ENCODE measurements at places on chromosomes 3 and 15.
A peak's percentile ranks its signal among the peaks of the same experiment; 100 is the strongest.

GRCh38 chr3:78908236-78908635, 859.6 kb downstream of the ROBO1 start:
- no peak for DNase-seq

GRCh38 chr3:15557511-15557946, 36.0 kb upstream of the COLQ start:
- peak; percentile 85 for DNase-seq

DNA sequence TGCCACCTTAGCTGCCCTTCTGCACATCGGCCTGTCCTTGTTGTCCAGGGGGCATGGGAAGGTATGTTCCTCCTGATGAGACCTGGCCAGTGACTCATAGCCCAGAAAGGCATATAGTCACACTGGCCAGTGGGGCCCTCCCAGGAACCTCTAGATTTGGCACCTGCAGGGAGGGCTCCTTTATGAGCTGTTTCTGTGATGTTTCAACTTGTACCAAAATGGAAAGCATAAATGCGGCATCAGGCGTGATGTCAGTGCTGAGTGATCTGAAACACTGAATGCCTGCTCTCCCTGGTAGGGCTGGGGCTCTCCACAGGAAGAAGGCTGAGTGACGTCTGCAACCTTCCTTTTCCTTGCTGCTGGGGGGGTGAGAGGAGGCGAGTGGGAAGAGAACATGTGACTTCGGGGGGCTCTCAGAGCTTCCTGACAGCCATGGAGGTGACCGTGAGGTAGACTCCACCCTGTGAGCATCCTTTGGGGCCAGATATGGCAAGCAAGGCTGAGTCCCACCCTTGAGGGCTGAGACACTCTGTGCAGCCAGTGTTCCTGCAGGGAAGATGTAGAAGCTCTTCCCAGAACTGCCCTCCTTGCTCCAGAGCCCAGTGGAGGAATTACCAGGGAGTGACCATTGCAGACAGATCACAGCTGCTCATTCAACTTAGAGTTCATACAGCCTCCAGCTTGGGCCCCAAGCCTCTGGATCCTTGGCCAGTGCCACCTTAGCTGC, 37.1 kb upstream of the APEH start:
- no peak for DNase-seq

DNA sequence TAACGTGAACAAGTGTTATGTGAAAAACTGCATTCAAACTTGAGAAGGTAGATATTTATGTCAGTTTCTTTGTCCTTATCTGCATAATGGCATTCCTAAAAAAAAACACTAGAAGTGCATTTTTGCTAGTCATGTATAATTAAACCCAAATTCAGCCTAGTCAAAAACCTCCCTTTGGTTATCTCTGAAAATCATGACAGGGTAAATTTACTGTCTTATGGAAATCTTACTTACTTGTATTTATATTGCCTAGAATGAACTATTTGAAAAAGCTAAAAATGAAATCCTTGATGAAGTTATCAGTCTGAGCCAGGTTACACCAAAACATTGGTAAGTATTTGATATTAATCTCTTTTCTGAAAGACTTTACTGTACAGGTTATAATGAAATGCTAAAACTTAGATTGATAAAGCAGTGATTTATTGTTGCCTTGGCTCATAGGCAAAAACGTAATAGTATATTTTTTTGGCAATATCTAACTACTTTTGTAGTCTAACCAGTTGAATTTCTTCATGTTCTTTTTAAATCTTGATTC, 55.6 kb downstream of the OPA1 start:
- DNase-seq, result no peak

- DNase-seq, result no peak
Observed at GRCh38 chr15:49301562-49301961, 121.5 kb upstream of the FGF7 start.

GRCh38 chr15:76512971-76513370, 176.4 kb downstream of the ISL2 start:
- no peak for DNase-seq

DNA sequence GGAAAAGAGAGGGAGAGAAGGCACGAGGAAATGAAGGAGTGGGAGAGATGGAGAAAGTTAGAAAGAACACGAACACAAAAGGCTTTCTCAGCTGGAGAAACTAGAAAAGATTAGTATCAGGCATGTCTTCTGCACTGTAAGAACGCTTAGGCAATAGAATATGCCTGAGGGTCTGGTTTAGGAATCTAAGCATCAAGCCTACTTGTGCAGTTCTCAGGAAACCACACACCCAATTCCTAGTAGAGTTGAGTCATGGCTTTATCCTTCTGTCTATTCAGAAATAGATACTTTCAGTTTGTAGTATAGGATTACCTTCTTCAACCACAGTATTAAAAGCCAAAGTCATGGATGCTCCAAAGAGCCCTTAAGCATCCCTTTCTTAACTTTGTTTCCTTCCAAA, 969.4 kb downstream of the NTRK3 start:
- no peak for DNase-seq

GRCh38 chr15:100454148-100454547, 74.6 kb downstream of the CERS3 start:
- no peak for DNase-seq

- peak; percentile 51 for DNase-seq
Observed at GRCh38 chr15:39756806-39757522, 25.7 kb downstream of the FSIP1 start.

DNA sequence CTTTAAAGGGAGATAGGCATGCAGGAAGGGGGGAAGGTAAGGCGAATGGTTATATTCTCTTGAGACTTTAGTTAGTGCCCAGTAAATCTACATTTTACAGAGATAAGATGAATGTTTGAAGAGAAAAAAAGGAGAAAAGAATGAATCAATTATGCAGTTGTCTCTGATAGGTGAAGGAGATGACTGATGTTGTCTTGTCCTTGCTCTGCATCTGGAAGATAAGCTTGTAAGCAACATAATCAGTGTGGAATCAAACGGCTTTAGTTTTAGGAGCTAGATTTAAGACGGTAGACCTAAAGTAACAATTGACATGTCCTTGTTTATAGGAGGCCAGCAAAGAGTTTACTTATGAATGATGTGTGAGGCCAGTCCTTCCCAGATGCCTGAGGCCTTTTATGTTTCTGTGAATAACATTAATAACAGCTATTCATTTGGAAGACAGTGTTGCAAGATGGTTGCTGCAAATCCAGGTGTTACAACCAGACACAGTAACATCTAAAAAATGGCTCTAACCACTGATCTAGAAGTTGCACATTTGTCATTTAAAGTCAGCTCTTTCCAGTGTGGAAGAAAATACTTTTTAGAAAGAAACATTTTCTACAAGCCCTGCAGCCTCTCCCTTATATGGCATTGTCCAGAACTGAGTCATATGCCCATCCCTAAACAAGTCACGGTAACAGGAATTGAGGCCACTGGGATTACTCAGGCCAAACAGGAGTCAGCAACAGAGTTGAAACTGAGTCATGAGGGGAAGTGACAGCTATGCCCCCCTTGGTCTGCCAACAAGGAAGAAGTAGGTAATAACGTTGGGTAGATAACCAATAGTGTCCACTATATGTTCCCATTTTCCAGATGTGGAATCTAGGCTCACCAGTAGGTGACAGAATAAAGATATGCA, 77.5 kb upstream of the FBN1 start:
- DNase-seq, result no peak

DNA sequence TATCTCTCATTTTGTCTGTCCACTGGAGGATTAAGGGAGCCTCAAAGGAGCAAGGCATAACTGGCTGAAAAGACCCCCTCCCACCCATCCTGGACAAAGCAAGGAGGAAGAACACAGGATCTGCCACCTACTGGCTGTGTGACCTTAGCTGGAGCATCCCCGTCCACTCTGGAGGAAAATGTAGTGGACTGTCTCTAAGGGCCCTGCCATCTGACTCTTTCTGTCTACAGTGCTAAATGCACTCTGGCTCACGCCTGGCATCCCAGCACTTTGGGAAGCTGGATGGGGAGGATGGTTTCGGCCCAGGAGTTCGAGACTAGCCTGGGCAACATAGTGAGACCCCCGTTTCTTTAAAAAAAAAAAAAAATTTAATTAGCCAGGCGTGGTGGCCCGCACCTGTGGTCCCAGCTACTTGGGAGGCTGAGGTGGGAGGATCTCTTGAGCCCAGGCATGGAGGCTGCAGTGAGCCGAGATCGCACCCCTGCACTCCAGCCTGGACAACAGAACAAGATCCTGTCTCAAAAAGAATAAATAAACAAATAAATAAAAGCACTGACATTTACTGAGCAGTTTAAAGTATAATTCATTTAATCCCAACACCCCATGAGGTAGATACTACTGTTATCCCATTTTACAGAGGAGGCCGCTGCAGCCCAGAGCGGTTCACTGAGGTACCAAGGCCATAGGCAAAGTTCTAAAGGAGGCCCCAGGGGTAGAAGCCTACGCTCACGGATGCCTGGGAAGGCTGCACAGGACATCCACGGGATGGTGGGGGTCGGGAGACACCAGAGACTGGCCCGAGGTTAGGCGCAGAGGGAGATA, 1.1 kb downstream of the TBC1D2B start:
- DNase-seq, result no peak

DNA sequence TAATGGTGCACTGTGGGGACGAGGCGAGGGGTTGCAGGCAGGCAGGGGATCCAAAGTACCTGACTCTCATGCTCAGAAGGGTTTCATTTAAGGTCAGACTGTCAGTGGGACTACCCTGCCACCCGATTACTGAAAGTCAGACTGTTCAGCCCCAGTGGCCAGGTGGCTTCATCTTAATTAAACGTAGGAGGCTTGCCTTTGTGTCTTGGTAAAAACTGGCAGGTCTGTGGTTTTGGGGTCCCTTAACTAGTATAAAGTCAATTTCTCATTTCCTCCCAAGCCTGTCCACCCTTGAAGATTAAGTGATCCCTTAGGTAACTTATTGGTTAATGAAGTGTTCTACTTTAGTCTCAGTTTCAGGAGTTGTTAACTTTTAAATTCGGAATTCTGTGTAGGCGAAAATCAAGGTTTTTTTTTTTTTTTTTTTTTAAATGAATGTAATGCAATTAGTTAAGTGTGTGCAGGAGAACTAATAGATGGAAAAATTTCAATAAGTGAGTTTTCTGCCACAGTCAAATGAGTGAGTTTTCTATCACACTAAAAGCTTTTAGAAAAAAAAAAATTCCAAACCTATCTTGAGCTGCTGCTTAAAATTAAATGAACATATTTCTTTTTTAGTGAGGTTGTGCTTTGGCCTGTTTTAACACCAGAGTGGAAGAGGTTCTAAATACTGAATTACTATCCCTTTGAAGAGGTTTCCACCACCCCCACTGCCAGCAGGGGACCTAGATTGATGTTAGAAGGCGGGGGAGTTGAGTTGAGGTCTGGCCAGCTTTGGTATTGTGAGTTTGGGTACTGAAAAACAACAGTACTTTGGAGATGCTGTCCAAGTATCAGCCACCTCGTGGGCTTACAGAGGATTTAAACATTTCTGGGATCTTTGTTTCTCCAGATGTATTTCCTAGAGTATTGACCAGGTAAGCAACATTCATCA, 15.2 kb downstream of the ITPR1 start:
- DNase-seq, result no peak

DNA sequence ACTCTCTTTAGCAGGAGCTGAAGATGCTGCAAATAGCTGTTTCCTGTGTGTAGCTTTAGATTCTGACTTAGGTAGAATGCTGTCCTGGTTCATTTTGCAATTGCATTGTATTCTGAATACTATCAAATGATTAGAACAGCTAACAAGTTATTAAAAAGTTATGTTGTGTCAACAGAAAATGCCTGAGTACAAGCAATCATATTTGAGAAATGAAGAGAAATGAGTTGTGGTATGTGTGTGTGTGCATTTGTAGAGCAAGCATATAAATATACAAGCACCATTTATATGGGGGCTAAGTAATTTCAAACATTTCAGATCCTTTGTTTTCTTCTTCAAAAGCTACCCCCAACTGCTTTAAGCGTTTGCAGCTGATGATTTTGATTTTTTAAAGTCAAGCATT, 7.8 kb downstream of the ZIC1 start:
- no peak for DNase-seq

DNA sequence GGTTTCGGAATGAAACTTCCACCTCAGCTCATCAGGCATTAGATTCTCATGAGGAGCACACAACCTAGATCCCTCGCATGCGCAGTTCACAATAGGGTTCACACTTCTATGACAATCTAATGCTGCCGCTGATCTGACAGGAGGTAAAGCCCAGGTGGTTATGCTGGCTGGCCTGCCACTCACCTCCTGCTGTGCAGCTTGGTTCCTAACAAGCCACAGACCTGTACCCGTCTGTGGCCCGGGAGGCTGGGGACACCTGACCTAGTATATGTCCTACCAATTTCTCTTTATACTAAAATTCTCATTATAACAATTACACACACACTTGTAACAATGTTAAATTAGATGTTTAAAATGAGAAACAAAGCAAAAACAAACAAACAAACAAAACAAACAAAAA, 172.2 kb downstream of the SLC9A9 start:
- no peak for DNase-seq

- no peak for DNase-seq
Observed at GRCh38 chr15:65395567-65396202, 17.9 kb upstream of the IGDCC3 start.

GRCh38 chr3:161372321-161373260, 1.3 kb upstream of the SPTSSB start:
- DNase-seq, result no peak

DNA sequence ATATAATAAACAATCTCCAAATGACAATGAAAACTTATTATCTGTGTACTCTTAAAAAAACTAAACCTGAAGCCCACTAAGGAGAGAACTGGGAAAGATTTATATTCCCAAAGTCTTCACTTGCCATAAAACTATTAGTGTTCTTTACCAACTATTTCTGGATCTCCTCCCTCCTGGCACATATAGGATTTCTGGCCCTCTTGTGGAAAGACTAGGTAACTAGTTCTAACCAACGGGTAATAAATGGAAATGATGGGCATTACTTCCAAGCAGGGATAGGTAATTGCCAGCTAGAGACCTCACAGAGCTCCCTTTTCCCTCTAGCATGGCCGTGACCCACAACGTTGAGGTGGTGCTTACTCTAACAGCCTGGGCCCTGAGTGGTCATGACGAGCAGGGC, 110.1 kb downstream of the DNAH12 start:
- no peak for DNase-seq

DNA sequence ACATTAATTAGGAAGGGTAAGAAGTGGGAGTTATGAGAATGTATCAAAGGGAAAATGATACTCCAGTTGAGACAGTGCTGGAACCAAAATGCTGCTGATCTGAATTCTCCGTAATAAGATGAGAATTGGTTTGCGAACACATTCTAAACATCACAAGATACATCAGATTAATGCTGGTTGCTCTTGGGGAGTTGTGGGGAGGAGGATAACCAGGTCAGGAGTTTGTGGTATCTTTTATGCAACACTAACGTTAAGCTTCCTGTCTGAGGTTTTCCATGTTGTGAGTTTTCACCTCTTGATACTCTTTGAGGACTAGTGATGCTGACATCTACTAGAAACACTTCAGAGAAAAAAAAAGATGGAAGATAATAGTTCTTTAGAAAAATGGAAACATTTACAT, 47.2 kb downstream of the PPARG start:
- peak; percentile 4 for DNase-seq

DNA sequence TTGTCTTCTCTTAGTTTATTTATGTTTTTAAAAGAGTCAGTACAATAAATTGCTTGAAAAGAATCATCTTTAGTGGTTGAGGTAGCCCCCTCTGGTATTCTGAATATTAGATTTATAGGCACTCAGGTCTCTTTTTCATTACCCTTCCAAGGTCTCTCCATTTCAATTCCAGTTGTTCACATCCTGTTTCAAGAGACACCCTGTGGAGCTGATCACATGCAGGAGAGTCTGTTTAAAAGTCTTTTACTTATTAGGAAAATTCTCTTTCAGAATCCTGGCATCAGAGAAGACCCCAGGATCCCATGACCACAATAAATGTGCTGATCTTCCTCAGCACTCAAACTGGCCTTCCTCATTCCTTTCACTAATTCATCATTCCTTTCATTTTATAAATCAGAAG, 195.7 kb downstream of the ZIC4 start:
- no peak for DNase-seq
